Kidney tubule cell (primary cell): ENCODE measurements at places on chromosomes 6 and 20.

DNA sequence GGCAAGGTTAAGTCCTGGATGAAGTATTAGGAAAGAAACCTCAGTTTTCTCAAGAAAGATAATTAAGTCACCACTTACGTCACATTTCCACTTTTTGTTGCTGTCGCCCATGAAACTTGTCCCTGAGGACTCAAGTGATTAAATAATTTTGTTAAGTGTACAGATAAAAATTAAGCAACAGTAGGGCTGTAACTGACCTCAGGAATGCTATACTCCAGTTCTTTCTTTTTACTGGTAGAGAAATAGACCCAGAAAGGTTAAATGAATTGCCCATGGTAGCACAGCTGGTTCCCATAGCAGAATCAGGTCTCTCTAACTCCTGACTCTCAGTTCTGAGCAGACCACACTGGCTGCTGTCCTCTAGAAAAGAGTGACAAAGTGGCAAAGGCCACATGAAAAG lies 54.5 kb downstream of the CLIC5 start:
- no peak for DNase-seq

GRCh38 chr20:35446356-35447078 lies 8.5 kb upstream of the GDF5 start:
- DNase-seq = no peak

- DNase-seq = no peak
These were observed 7.9 kb upstream of the ARMC12 start for GRCh38 chr6:35728683-35729678.

GRCh38 chr20:52800734-52801627 lies 171.2 kb upstream of the TSHZ2 start:
- DNase-seq = no peak

DNA sequence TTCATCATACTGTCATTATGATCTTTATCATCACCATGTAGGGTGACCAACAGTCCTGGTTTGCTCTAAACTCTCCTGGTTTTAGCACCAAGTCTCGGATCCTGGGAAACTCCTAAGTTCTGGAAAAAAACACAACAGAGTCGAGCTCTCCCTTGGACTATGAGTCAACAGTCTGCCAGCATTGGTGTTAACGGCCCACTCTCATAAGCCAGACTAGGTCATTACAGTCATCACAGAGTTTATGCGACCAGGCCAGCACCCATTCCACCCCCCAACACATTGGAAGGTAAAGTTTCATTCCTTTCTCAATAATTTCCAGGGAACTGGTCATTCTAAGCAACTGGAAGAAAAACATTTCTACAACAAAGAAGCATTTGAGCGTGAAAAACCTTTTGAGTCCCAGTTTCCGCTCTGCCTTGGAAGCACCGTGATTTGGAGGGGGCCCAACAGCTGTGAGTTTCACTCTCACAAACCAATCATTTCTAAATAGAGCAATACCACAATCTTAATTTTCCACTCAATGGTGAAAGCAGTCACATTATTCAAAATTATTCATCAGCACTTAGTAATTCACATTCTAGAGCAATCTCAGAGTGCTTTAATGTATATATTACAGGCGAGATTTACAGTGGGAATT lies 445.0 kb downstream of the CDH26 start:
- DNase-seq = no peak

DNA sequence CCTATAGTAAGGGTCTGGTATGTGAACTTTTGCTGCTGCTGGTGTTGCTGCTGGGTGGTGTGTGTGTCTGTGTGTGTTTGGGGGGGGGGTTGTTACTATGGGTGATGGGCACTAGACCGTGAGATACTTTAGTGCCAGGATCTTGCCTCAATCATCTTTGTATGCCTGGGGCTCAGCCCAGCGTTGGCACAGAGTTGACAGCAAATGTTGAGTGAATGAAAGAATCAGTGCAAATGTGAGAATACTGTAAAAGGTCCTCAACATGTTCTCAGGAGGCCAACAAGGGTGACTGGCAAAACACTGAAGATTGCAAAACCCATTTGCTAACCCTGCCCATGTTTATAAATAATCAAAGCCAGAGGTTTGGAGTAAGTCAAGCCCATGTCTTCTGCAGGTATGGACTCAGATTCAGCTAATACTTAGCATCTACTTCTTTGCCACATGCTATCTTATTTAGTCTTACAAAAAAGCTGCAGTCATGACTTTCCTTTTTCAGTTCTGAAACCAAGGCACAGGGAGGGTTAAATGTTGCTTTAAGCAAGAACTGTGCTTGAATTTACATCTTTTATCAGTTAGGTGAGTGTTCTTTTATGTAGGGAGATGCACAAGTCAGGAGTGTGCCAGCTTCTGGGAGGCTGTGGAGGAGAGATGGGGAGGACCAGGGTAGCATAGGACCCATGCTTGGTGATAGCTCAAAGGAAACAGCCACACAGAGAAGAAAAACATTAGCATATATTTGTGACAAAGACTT lies 125.3 kb upstream of the SPACA1 start:
- no peak for DNase-seq

DNA sequence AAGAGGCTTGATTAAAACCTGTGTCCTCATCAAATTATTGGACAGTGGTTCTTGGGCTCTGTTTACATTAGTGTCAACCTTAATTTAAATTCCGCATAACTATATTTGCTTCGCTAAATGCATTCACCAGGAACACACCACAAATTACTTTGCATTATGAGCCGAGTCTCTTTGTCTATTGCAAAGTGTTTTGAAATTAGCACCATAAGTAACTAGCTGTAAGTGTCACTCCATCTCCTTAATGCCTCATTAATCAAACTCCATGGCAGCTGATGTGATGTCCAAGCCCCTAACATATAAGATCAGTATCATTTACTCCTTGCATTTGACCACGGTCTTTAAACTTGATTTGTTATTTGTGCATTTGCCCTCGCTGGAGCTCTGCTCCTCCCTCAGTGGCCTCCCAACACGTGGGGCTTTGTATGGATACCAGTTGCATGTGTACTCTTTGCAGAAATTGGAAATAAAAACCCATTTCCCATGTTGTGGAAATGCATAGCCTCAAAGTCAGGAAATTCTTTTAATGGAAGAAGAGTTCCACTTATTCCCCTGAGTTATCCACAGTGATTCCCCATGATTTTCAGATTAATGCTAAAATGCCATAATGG lies 24.6 kb downstream of the FOXA2 start:
- DNase-seq = no peak

- no peak for DNase-seq
These were observed 5.1 kb downstream of the RRBP1 start for GRCh38 chr20:17676942-17677341.

DNA sequence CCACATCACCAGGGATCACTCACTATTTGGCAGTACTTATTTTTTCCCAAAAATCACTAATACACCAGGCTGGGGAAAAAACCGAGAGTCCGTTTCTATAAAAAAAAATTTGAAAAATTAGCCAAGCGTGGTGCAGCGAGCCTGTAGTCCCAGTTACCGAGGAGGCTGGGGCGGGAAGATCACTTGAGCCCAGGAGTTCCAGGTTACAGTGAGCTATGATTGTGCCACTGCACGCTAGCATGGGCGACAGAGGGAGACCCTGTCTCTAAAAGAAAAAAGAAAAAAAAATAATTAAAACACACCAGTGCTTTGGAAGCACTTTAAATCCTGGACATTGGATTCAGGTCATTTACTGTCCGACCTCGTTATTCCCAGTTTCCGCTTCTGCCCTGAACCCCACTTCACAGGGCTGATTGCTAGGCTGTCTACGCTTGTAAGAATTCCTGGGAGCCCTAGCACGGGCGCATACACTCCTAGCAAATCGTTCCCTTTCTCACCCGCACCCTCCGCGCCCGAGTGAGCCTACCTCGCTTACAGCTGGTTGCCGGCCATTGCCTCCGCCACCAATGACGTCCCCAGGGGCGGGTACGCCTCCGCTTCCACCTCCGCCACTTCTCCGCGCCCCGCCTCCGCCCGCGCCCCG lies at the start of gene TPMT:
TPMT (minus strand) TSS at position 571 of the 643 bp plus-strand sequence. CDS start 5,950 bp downstream, outside the sequence.
- DNase-seq = peak; percentile 29

GRCh38 chr6:87742106-87742505 lies 40.1 kb upstream of the AKIRIN2 start:
- peak; percentile 28 for DNase-seq
